ENCODE measurements at places on chromosomes 2 and 18. TPM values are rescaled to one million over a fixed set of nuclear protein-coding genes. Genes with fewer than 3 reads are reported as not detected.

Gene CFAP65
- 0.03 TPM for polyA plus RNA-seq

Gene LRATD1
- polyA plus RNA-seq = not detected

Gene SCG2
- not detected for polyA plus RNA-seq

Gene PARD6G
- 1.5 TPM for polyA plus RNA-seq

Gene CYBRD1
- 23.1 TPM for polyA plus RNA-seq

Gene C1QL2
- polyA plus RNA-seq = not detected

Gene DQX1
- polyA plus RNA-seq = 0.06 TPM

Gene ADGRF3
- polyA plus RNA-seq = 0.21 TPM

Gene CPO
- not detected for polyA plus RNA-seq

DNA sequence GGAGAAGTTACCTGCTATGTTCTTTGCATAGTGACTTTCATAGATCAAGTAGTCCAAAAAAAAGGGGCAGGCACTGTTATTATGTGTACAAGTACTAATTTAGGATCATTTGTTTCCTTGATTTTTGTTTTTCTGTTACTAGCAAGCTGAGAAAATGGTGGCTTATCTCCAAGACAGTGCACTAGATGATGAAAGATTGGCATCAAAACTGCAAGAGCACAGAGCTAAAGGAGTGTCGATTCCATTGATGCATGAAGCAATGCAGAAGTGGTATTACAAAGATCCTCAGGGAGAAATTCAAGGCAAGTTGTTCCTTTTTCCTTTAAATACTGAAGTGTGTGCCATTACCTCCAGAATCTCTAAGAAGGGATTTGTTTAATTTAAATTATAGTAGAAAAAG lies 19.6 kb upstream of the KCNJ13 start:
- peaks cover 8% of the 10 kb centered on the region for H3K4me1 ChIP-seq
- no peak overlapping the region for H3K4me3 ChIP-seq
- peaks cover 12% of the 10 kb centered on the region for H3K36me3 ChIP-seq
- no peaks in the 10 kb centered on the region for H3K27me3 ChIP-seq

GRCh38 chr2:112980537-112980936 lies 2.7 kb downstream of the IL36G start:
- DNase-seq = no peak
- no peaks in the 10 kb centered on the region for H3K36me3 ChIP-seq
- H3K4me3 ChIP-seq = no peak overlapping the region
- H3K27ac ChIP-seq = no peak overlapping the region

DNA sequence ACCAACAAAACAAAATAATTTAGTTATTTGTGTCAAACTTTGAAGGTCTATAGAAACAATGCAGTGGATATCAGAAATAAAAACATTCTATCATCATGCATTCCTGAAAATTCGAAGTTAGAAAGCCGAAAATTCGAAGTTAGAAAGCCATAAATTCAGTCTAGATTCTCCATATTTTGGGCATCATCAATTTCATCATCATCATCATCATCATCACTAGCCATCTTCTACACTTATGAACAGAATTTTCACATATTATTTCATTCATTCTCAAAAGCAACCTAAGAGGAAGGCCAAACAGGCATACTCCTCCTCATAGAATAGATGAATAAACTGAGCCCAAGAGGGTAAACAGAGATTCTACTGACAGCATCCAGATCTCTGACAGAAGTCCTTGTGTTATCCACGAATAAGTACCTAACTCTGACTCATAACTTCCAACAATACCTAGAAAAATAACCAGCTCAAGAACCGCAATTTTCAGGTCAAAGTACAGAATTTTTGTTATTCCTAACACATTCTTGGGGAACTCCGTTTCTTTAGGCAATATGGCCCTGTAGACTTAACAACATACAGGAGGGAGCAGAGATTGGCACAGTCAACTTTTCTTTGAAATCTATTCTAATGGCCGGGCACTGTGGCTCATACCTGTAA lies 84.7 kb downstream of the TCF4 start:
- peak overlapping the region; percentile 30 for H3K27ac ChIP-seq
- peaks cover 58% of the 10 kb centered on the region for H3K4me1 ChIP-seq
- H3K27me3 ChIP-seq = no peaks in the 10 kb centered on the region
- peak; percentile 36 for DNase-seq
- H3K36me3 ChIP-seq = no peaks in the 10 kb centered on the region

GRCh38 chr2:121284463-121285449 lies at the start of gene TFCP2L1:
Gene TFCP2L1 (minus strand): TSS chr2:121285202. CDS start chr2:121285109, 93 bp downstream.
- peaks cover 33% of the 10 kb centered on the region for H3K27me3 ChIP-seq
- DNase-seq = no peak
- no peaks in the 10 kb centered on the region for H3K36me3 ChIP-seq
- no peak within 1 kb of the TSS for H3K27ac ChIP-seq
- H3K4me3 ChIP-seq = no peak within 1 kb of the TSS

- no peaks in the 10 kb centered on the region for H3K4me1 ChIP-seq
- H3K27me3 ChIP-seq = no peaks in the 10 kb centered on the region
- no peak overlapping the region for H3K4me3 ChIP-seq
- no peak for DNase-seq
- no peak overlapping the region for H3K27ac ChIP-seq
Measured at GRCh38 chr2:205293559-205293958, 388.7 kb upstream of the NRP2 start.

DNA sequence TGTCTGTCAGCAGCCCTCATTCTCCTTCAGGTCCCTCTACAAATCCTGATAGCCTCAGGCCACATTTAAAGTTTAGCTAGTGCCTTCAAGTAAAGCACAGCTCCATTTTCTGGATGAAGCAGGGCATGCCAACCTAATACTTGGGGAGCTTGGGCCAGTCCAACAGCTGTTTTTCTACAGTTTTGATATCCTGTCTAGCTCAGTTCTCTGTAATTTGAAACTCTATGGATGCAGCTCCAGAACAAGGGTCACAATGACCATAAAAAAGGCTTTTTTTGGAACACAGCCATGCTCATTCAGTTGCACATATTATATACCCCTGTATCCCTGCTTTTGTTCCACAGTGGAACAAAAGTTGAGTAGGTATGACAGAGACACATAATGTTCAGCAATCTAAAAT lies 373.5 kb downstream of the SUCLG1 start:
- H3K4me3 ChIP-seq = no peak overlapping the region
- H3K4me1 ChIP-seq = no peaks in the 10 kb centered on the region
- H3K27ac ChIP-seq = no peak overlapping the region
- H3K27me3 ChIP-seq = no peaks in the 10 kb centered on the region
- DNase-seq = no peak

DNA sequence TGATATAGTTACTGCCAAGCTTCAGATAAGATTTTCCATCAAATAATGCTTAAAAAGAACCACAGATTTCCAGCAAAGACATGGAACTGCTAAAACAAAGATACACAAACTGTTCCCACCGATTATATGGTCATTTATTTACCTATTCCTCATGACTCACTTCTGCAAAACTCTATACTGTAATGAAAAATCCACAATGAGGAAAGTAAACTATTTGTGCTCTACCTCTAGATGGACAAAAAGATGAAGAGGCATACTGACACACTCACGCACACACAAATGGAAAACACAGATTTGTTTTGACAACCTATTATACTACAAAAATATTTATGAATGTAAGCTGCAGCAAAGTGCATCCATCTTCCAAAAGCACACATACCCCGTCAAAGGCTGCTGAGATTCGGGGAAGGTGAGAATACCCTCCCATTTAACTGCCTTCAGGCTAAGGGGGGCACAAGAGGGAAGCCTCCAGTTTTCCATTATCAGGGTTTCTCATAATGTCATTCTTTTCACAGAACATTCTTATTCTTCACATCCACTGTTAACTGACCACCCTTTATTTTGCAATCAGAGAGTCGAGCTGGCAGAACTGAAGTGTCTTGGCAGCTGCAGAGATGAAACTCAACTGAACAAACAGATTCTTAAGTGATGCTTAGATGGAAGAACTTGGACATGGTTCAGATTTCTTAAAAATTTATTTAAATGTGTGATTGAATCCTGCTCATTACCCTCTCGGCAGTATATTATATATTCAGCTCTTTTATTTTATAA lies 115.9 kb upstream of the TANK start:
- no peaks in the 10 kb centered on the region for H3K4me1 ChIP-seq
- no peak overlapping the region for H3K4me3 ChIP-seq
- peaks cover 38% of the 10 kb centered on the region for H3K27me3 ChIP-seq
- no peaks in the 10 kb centered on the region for H3K36me3 ChIP-seq
- no peak overlapping the region for H3K27ac ChIP-seq

DNA sequence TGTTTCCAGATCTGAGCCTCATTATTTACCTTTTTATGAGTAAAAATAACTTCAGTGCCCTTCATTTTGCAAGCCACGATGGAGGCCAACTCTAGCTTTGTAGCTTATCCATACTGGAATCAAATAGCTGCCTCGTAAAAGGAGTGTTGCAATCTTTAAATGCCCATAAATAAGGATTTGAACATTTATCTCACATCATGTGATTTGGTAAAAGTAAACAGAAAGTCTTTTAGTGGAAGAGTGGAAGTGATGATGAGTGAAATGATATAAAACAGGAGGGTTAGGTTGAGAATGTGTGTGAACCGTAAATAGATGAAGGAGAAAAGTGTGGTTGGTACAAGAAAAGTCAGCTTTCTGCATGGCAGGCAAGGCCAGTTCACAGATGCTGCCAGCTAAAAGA lies 348.9 kb downstream of the OSR1 start:
- no peaks in the 10 kb centered on the region for H3K4me1 ChIP-seq
- DNase-seq = no peak
- H3K27ac ChIP-seq = no peak overlapping the region
- no peak overlapping the region for H3K4me3 ChIP-seq
- H3K36me3 ChIP-seq = no peaks in the 10 kb centered on the region

- no peaks in the 10 kb centered on the region for H3K27me3 ChIP-seq
- H3K4me1 ChIP-seq = no peaks in the 10 kb centered on the region
- no peak for DNase-seq
Measured at GRCh38 chr2:31660812-31661335, 80.1 kb upstream of the SRD5A2 start.

GRCh38 chr2:168895771-168896170 lies 5.3 kb upstream of the G6PC2 start:
- H3K4me3 ChIP-seq = no peak overlapping the region
- H3K36me3 ChIP-seq = no peaks in the 10 kb centered on the region
- H3K27ac ChIP-seq = no peak overlapping the region

DNA sequence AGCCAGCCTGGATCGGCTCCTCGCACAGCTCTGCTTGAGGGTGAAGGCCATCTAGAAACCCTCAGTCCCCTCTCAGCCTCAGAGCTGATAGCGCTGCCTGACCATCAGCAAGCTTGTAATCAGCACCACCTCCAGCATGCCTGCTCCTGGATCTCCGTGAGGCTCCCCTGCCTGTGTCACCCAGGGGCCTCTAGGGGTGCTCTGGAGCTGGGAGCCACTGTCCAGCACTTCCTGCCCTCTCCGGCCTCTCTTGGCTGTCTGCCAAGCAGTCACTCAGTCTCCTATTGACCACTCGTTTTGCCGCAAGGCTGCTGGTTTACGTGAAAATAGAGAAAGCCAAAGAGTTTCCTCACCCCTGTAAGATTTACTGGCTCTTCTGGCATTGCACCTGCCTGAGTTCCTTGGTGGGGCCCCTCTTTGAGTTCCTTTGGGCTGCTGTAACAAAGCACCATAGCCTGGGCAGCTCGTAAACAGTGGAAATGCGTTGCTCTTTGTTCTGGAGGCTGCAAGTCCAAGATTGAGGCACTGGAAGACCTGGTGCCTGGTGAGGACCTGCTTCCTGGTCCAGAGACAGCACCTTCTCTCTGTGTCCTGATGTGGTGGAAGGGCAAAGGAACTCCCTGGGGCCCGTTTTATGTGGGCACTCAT lies 17.9 kb downstream of the CAPN10 start:
- H3K27ac ChIP-seq = no peak overlapping the region
- no peak overlapping the region for H3K4me3 ChIP-seq
- peaks cover 1% of the 10 kb centered on the region for H3K36me3 ChIP-seq
- H3K4me1 ChIP-seq = peaks cover 2% of the 10 kb centered on the region

DNA sequence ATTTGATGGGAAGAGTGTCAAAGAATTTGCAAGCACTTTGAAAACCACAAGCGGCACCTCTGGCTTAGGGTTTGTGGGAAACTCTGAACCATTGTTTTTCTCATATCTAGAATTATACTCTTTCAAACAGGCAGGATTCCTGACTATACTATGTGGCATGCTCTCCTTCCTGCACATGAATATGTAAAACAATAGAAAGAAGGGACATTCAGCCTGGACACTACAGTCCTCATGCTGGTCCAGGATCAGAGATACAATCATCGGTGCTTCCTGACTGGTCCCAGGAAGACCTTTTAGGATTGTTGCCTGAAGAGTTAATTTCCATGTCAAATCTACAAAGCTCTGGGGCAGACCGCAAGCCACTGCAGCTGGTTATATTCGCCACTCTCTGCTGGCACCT lies 55.7 kb upstream of the RASGRP3 start:
- peak; percentile 60 for DNase-seq
- H3K27ac ChIP-seq = peak overlapping the region; percentile 23
- no peak overlapping the region for H3K4me3 ChIP-seq
- no peaks in the 10 kb centered on the region for H3K36me3 ChIP-seq
- H3K27me3 ChIP-seq = no peaks in the 10 kb centered on the region

GRCh38 chr2:46601328-46601963 lies 122.1 kb downstream of the TMEM247 start:
- H3K36me3 ChIP-seq = no peaks in the 10 kb centered on the region
- no peaks in the 10 kb centered on the region for H3K27me3 ChIP-seq
- H3K4me3 ChIP-seq = no peak overlapping the region
- H3K27ac ChIP-seq = no peak overlapping the region

- no peak overlapping the region for H3K4me3 ChIP-seq
- H3K36me3 ChIP-seq = no peaks in the 10 kb centered on the region
- no peak overlapping the region for H3K27ac ChIP-seq
- H3K27me3 ChIP-seq = no peaks in the 10 kb centered on the region
- no peaks in the 10 kb centered on the region for H3K4me1 ChIP-seq
Measured at GRCh38 chr18:63480476-63480875, 3.7 kb downstream of the SERPINB5 start.

DNA sequence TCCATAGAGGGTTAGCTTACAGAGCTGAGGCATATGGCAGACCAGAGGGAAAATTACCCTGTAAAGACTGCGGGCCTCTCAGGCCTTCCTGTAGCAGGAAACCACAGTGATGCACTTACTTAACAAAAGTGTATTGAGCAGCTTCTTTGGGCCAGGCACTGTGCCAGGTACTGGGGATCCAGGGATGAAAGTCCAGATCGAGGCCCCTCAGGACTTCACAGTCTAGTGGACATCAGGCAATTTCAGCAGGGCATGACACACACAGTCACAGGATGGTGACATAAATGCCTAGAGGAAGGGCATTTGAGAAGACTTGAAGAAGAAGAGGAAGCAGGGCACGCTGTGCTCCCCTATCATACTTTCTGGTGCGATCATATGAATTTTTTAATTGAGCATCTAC lies 71.7 kb downstream of the MARCO start:
- H3K4me1 ChIP-seq = no peaks in the 10 kb centered on the region
- DNase-seq = no peak
- H3K27me3 ChIP-seq = no peaks in the 10 kb centered on the region
- no peak overlapping the region for H3K27ac ChIP-seq
- no peak overlapping the region for H3K4me3 ChIP-seq

- DNase-seq = no peak
- H3K27ac ChIP-seq = no peak overlapping the region
- no peaks in the 10 kb centered on the region for H3K36me3 ChIP-seq
- no peaks in the 10 kb centered on the region for H3K27me3 ChIP-seq
- no peaks in the 10 kb centered on the region for H3K4me1 ChIP-seq
Measured at GRCh38 chr18:36772241-36772723, 56.5 kb downstream of the TPGS2 start.

- H3K36me3 ChIP-seq = no peaks in the 10 kb centered on the region
- no peaks in the 10 kb centered on the region for H3K4me1 ChIP-seq
- H3K4me3 ChIP-seq = no peak overlapping the region
- no peaks in the 10 kb centered on the region for H3K27me3 ChIP-seq
Measured at GRCh38 chr2:238106339-238106697, 6.2 kb downstream of the ESPNL start.

Measured in endothelial cell of umbilical vein (primary cell).